ENCODE measurements at places on chromosomes 7 and 10.

- DNase-seq = no peak
Observed at GRCh38 chr10:82071231-82071630, 196.2 kb downstream of the NRG3 start.

DNA sequence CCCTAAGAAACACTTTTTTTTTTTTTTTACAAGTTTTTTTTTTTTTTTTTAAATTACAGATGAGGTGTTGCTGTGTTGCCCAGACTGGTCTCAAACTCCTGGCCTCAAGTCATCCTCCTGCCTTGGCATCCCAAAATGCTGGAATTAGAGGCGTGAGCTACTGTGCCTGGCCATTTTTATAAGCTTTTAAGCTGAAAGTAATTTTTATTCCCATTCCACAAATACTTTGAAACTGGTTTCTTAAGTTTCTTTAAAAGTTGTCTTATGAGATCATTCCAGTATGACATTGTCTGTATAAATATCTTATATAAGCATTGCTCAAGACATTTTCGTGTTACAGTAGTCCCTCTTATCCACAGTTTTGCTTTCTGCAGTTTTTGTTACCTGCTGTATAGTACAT is 61.4 kb upstream of the CYP26C1 start:
- DNase-seq = no peak

DNA sequence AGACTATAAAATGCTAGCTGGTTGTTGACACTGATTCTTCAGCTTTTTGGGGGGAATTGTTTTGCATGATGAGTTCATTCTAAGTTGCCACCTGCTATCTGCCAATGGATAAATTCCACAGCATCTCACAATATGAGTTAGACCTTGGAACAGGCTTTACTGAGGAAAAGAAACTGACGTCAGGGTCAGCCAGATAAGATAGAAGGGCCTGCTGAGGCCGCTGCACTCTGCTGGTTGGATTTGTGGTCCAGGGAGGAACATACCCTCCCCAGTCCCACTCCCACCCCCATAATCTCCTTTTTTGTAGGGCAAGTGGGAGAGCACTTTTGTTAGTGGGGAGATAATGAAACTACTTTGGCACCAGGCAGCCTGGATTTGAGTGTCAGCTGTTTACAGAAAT is 110.6 kb upstream of the PRR15 start:
- no peak for DNase-seq

GRCh38 chr10:13414855-13415254 is 66.8 kb upstream of the SEPHS1 start:
- no peak for DNase-seq

DNA sequence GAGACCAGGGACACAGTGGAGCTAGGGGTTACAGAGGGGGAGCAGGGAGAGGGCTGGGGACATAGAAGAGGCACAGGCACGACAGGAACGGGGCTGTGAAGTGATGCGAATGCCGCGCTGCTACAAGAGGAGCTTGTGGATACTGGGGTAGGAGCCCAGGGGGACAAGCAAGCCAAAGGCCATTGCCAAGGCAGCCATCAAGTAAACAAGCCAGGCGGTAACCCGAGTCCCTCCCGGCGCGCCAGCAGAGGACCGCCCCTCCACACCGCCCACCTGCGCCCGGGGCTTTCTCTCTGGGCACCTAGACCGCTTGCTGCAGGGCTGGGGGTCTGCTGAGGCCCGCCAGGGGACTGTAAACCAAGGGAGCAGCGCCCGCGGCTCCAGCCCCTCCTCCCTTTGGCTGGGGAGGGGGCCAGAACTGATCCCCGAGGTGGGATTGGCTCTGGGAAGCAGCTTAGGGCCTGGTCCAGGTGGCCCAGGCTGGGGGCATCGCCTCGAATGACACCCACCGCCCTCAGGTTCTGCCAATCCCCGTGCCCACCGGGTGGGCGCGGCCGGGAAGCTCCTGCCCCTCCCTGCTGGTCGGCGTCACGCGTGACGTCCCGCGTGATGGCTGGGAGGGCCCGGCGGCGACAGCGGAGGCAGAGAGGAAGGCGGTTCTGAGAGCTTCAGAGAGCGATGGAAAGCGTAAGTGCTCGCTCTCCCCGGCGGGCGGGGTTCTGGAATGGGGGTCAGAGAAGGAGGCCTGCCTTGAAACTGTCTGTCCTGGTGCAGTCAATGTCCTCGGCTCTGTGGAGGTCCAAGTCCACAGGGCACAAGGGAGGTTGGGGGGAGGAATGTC is 982 bp downstream of the SFXN3 start:
- DNase-seq = peak; percentile 74

DNA sequence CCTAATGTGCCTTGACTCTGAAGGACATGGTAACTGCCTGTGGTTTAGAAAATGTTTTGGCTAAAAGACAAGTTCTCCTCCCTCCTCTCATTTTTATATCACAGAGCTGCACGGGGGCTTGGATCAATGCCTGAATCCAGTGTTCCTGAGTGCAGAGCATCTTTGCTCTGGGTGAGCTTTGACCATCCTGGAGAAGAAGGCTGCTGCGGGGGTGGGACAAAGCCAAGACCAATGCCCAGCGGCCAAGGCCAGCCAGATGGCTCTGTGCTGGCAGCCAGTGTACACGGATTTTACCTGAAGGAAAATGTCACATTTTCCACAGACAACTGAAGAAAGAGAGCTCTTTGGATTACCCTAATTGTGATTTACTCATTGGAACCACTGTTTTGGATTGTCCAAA is 102.0 kb upstream of the TARP start:
- no peak for DNase-seq

- no peak for DNase-seq
Observed at GRCh38 chr10:70121281-70121949, 11.2 kb downstream of the AIFM2 start.

GRCh38 chr10:69562731-69563254 is 10.4 kb downstream of the NEUROG3 start:
- DNase-seq = no peak

DNA sequence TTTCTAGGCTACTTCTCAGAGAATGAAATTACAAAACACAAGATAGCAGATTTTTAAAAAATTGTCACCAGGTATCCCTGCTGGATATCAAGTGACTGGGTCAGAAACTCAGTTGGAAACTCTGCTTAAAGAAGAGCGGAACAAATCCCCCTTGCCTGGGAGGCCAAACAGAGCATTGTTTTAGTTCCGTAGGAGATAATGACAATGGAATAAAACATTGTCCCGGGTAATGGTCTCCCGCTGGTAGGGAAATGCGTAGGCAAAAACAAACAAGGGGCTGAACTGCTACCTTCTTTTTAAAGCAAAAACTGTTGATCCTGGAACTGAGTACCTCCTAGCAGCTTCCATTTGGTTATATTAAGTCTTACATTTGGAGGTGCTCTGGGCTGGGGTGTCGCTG is 21.3 kb upstream of the VAX1 start:
- no peak for DNase-seq

- DNase-seq = no peak
Observed at GRCh38 chr10:85784792-85785191, 581.8 kb downstream of the GRID1 start.
